Breast epithelium (tissue), 4 donors: ENCODE measurements at places on chromosomes 6 and 20.

DNA sequence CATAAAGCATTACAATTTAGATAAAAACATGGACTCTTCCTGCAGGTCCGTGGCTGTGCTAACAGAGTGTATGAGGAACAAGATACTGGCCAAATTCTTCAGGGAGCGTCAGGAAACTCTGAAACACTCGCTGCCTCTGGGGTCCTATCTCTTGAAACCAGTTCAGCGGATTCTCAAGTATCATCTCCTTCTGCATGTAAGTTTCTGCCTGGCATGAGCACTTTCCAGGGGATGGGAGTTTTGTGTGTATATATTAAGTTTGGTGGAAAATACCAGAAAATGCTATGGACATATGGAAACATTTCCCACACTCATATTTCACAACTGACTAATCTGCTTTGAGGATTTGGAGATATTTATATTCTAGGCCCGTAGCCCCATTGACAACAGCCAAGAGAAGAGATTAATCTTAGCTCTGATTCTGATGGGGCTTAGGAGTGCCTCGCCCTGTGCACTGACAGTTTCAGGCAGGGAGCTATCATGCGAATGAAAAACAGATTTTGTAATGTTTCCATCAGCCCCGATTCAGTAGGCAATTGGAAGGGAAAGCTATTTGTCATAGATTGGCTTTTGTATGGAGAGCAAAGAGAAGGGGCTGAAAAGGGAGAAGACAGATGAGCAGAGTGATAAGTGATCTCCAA is 64.7 kb upstream of the MTHFD1L start:
- DNase-seq = no peak

- no peak for DNase-seq
These were observed 275.9 kb upstream of the EXOC2 start for GRCh38 chr6:968791-969190.

DNA sequence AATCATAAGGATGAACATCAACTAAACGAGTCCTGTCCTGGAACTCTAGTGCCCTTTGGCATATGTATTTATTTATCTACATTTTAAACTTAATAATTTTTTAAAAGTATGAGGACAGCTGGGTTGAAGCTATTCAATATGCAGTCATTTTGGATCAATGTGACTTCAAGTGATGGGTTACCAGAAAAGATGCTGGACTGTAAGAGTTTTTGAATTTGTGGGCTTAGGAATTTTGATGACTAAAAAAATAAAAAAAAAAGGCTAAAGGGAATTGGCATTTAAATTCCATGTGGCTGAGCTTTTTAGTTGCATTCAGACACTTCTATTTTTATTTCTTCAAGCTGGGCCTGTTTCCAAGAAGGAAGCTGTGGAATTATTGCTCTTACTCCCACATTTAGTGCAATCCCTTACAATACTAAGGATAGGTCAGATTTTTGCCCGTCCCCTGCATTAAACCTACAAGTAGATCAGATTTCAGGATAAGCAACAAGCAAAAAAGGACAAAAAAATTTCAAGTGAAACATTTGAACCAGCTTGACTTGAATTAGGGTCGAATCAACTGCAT is 704.2 kb upstream of the CITED2 start:
- DNase-seq = no peak

GRCh38 chr6:45031601-45032000 is 296.5 kb upstream of the RUNX2 start:
- no peak for DNase-seq

- no peak for DNase-seq
These were observed 15.9 kb downstream of the NT5E start for GRCh38 chr6:85465762-85466161.

DNA sequence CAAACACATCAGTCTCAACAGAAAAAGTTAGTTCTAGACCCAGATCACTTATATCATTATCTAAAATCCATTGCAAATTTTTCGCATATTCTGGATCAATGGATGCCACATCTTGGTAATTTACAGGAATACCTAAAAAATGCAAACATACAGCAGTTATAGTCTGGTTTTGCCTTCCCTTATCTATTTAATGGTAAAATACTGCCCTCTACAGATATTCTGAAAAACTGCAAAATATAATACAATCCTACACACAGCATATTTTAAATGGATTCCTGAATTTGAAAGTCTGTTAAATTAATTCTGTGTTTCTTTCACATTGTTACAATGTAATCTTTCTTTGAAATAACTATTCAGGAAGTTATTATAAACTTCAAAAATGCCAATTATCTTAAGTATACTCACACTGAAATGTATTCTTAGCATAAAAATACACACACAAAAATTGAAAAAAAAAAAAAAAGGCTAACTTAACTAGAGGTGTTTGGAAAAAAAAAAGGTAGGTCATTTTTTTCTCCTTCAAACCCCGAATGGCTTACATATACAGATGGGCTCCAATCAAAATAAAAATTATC is 88.4 kb downstream of the HACE1 start:
- no peak for DNase-seq

- no peak for DNase-seq
These were observed 162.5 kb downstream of the TRMT11 start for GRCh38 chr6:126148853-126149252.

DNA sequence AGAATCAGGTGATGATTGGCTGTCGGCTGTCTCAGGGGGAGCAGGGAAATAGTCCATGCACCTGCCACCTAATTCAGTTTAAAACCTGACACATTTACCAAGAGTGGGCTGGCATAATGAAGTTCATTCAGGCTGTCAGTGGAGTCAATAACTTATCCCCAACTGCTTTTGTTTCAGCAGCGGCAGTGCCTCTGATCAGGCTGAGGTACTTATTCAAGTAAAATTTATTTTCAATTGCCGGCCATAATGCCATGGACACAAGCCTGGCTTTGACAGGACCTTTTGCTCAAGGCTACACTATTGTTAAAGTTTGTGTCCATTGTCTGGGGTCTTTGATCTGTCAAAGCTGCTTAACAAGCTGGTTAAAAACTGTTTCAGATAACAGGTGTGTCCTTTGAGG is 20.6 kb downstream of the OLIG3 start:
- no peak for DNase-seq

- no peak for DNase-seq
These were observed 13.1 kb downstream of the UTRN start for GRCh38 chr6:144298194-144298593.

DNA sequence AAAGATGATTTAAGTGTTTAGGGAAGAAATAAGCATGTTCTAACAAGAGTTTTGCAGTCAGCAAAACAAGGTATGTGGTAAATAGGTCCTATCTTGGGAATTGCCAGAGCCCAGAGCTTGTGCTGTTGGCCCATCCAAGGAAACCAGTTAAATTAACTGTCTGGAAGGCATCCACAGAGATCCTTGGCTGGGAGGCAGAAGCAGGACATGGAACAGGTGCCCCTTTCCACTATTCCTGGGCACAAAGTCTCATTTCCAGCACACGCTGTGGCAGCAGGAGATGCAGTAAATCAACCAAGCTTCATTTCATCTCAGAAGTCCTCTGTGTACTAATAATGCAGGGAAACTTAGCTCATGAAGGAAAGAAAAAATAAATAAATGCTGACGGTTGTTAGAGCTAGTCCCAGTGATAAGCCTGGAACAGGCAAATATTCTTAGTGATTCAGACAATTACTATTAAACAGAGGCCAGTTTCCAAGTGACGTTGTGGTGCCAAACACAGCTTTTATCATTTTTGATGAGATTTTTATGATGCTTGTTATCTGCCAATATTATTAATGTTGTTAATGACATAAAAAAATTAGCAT is 39.8 kb upstream of the SNAP25 start:
- no peak for DNase-seq

- no peak for DNase-seq
These were observed 26.1 kb downstream of the NCOA5 start for GRCh38 chr20:46063652-46064054.

GRCh38 chr20:55160996-55161395 is 685.6 kb downstream of the DOK5 start:
- no peak for DNase-seq

DNA sequence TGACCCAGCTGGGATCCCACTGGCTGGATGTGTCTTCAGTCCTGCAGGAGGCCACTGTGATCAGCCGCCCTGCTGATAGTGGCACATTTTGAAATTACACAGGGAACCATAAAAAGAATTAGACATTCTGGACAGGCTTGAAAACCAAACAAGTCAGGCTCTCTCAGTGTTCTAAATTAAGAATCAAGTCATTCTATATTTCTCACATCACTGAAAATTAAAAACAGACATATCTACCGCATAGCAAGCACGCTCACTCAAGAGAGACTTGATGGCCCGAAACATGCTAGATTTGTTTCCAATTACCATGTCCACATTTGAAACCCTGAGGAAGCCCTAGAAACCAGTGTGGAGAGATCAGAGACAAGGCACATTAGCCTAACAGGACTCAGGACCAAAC is 57.7 kb downstream of the NFATC2 start:
- no peak for DNase-seq

DNA sequence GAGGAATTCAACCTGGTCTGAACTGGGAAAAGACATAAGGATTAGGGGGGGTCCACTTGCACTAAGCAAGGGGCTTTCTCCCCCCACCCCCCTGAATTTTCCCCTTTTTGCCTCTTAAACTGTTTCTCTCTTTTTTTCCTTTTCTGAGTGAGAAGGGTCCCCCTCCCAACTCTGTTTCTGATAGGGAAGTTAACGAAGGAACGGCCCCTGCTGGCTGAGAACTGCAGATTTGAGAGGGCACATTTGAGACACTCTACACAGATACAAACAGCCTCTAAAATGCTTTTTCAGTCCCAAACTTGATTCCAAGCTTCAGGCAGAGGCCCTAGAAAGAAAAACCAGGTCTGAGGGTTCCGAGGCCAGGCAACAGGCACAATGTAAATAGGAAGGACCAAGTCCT is 91.7 kb downstream of the JARID2 start:
- no peak for DNase-seq

DNA sequence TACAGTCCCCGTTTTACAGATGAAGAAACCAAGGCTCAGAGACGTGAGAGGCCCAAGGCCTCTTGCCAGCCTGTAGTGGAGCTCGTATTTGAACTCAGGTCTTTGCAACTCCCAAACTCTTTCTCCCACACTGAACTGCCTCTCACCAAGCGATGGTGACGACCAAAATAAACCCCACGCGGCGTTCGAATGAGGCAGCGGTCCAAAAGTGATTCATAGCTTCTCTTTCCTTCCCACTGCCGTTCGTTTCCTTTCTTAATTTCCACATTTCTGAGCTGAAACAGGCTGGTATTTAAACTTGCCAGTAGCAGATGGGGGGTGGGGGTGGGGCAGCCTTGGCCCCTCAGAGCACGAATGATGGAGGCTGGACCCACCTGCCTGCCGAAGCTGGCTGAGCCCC is 252.9 kb upstream of the KCNG1 start:
- DNase-seq = no peak

DNA sequence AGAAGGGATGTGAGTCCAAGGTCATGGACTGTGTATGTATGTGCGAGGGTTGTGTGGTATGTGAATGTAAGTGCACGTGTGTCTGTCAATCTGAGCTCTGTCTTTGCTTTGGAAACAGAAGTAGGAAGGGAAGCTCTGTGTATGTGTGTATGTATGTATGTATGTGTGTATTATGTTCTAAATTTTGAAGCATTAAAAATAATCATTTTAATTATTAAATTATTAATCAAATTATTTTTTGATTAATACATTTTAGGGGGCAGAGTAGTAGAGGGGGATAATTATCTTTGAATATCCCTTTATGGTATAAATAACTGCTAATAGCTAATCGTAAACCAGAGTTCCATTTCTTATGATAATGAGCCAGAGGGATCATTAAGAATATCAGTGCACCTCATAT is 42.8 kb downstream of the SH3BGRL2 start:
- DNase-seq = no peak

DNA sequence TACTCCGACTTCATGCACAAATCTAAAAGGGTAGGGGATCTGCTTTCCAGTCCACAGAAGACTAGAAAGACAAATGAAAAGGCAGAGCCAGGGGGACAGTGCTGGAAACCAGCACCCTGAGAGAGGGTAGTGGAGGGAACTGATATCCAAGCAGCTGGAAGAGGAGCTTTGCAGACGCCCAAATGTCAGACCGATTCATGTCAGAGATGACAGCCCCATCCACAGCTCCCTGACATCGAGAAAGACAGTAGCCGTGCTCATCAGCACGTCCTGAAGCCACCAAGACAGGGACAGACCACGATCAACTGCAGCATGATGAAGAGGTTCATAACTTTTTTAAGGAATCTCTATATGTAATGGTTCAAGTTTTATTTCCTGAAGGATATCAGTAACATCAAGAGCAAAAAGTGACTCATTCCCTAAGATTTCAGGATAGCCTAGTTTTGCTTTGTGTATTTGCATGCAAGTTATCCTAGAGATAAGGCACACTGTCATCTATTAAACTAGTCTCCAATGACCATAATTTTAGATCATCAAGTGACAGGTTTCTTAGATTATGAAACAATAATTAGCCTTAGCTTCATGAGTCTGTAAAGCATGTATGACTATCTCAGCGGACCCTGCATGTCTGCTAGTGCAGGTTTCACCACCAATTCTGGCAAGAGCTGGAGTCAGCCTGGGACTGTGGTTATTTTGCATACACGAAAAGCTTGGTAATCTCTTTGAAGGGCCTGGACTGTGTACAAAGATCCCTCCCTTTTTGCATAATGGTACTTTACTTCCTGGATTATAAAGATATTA is 43.0 kb downstream of the PRDM1 start:
- no peak for DNase-seq

- no peak for DNase-seq
These were observed 131.4 kb downstream of the BTBD3 start for GRCh38 chr20:12049125-12049524.

- DNase-seq = no peak
These were observed 10.4 kb downstream of the MRPL14 start for GRCh38 chr6:44116641-44117382.

DNA sequence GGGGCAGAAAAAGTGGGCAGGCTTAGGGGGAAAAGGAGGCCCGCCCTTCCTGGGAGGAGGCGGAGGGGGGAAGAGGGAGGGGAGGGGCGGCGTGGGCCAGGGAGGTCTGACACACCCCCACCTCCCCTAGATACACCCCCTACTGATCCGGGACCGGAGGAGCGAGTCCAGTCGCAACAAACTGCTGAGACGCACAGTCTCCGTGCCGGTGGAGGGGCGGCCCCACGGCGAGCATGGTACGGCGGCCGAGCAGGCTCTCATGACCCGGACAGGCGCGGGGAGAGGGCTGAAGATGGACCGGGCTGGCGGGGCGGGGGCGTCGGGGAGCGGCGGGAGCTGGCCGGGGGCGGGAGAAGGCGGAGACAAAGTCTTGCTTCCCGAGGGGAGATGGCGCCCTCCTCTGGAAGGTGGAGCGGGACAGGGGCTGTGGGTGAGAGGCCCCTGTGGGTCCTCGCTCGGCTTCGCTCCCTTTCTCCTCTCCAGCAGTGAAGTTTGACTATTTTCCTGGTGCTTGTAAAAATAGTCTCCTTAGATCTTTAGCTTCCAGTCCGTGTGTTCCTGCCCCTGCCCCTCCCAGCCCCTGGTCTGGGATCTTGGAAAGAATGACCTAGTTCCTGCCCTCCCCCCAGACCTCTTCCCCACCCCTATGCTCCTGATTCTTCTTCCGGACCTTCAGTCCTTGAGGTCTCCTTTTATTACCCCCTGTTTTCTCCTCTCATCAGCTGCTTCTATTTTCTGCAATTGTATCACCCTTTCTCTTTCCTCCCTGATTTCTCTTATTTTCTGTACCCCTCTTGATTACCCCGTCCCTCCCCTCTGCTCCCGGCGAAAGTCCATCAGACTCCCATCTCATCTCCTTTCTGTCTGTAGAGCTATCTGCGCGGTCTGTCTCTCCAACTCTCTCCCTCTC is 6.1 kb downstream of the SYNGAP1 start:
- DNase-seq = peak; percentile 83

- no peak for DNase-seq
These were observed 106.4 kb downstream of the GMPR start for GRCh38 chr6:16344756-16345155.
